ENCODE measurements at places on chromosomes 12 and 14.
A peak's percentile ranks its signal among the peaks of the same experiment; 100 is the strongest.

DNA sequence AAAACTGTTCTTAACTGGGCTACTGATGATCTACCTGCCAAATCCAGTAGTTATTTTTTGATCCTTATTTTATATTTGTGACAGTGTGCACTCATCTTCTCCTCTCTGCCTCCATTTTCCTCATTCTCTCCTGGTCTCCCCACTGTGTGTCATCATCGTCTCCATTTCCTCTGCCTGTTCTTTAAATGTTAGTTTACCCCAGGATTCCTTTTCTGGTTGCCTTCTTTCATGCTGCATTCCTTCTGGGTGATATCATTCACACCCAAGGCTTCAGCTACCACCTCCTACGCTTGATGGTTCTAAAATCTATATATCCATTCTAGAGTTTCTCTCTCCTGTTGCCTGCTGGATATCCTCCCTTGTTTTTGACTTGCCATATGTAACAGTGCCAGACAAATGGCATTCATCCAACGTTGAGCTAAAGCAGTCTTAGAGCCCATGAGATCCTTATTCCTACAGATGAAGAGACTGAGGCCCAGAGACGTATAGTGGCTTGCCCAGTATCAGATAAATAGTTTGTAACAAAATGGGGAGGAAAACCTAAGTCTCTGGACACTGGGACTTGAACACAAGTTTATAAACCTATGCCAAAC is 109.5 kb downstream of the DIP2B start:
- H3K4me3 ChIP-seq: no peak overlapping the region
- no peaks in the 10 kb centered on the region for H3K36me3 ChIP-seq
- H3K27ac ChIP-seq: no peak overlapping the region
- no peak for DNase-seq
- H3K4me1 ChIP-seq: peaks cover 12% of the 10 kb centered on the region

- no peak overlapping the region for H3K4me3 ChIP-seq
- no peaks in the 10 kb centered on the region for H3K4me1 ChIP-seq
- no peaks in the 10 kb centered on the region for H3K27me3 ChIP-seq
- H3K36me3 ChIP-seq: no peaks in the 10 kb centered on the region
These were observed 197.2 kb upstream of the NUDT4 start for GRCh38 chr12:93180566-93180965.

GRCh38 chr12:85627584-85627983 is 208.6 kb downstream of the RASSF9 start:
- H3K27ac ChIP-seq: no peak overlapping the region
- H3K4me3 ChIP-seq: no peak overlapping the region
- no peaks in the 10 kb centered on the region for H3K27me3 ChIP-seq
- H3K4me1 ChIP-seq: peaks cover 4% of the 10 kb centered on the region

- no peaks in the 10 kb centered on the region for H3K36me3 ChIP-seq
- no peak overlapping the region for H3K27ac ChIP-seq
- H3K4me3 ChIP-seq: no peak overlapping the region
- H3K4me1 ChIP-seq: peaks cover 25% of the 10 kb centered on the region
- no peaks in the 10 kb centered on the region for H3K27me3 ChIP-seq
These were observed 50.0 kb upstream of the EVL start for GRCh38 chr14:100015251-100015655.

DNA sequence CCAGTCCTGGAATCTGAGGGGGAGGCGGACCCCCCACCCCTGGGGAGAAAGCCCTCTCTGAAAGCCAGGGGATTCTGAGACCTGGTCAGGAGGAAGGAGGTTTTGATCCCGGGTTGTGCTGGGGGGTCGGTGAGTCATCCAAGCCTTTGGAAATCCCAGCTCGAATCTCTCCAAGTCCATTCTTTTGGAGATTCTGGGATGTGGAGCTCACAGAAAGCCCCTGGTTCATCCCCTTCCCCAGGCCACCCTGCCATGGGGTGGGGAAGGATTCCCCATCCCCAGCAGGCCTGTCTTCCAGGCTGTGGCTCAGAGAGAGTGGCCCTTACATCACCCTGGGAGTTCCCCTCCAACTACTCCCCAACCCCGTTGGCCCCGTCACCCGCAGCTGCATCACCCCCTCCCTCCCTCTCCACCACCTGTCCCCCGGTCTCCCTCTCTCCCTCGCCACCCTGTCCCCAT is 14.3 kb downstream of the EXOC3L4 start:
- H3K27me3 ChIP-seq: peaks cover 29% of the 10 kb centered on the region
- H3K36me3 ChIP-seq: no peaks in the 10 kb centered on the region
- H3K27ac ChIP-seq: no peak overlapping the region
- no peak for DNase-seq
- H3K4me1 ChIP-seq: peaks cover 12% of the 10 kb centered on the region
- H3K4me3 ChIP-seq: no peak overlapping the region

DNA sequence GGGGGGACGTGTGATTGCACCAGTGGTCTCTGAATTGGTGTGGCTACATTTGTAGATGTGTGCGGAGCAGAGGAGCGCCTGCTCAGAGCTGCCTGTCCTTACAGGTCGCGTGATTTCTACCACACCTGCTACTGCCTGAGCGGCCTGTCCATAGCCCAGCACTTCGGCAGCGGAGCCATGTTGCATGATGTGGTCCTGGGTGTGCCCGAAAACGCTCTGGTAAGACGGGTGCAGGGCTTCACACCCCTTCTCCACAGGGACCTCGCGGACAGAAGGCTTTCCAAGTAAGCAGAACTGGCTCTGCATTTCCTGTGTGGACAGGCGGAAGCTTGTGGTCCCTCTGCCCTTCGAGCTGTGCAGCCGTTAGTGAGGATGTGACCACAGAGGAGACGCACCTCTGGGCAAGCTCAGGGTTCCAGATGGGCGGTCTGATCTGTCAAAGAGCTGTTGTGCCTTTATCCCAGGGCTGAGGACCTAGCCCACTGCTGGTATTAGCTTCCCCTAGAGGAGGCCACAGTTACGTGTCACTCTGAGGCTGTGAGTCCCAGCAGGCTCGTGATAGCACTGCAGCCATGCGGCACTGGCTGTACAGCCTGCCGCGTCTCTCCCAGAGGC is 47.7 kb downstream of the MAX start:
- H3K27ac ChIP-seq: no peak overlapping the region
- no peaks in the 10 kb centered on the region for H3K36me3 ChIP-seq
- H3K4me3 ChIP-seq: no peak overlapping the region
- no peaks in the 10 kb centered on the region for H3K27me3 ChIP-seq
- no peak for DNase-seq
- no peaks in the 10 kb centered on the region for H3K4me1 ChIP-seq

GRCh38 chr14:94380225-94381148 is 7.9 kb downstream of the SERPINA1 start:
- H3K27me3 ChIP-seq: no peaks in the 10 kb centered on the region
- H3K36me3 ChIP-seq: no peaks in the 10 kb centered on the region
- H3K4me3 ChIP-seq: no peak overlapping the region
- DNase-seq: no peak
- no peak overlapping the region for H3K27ac ChIP-seq

DNA sequence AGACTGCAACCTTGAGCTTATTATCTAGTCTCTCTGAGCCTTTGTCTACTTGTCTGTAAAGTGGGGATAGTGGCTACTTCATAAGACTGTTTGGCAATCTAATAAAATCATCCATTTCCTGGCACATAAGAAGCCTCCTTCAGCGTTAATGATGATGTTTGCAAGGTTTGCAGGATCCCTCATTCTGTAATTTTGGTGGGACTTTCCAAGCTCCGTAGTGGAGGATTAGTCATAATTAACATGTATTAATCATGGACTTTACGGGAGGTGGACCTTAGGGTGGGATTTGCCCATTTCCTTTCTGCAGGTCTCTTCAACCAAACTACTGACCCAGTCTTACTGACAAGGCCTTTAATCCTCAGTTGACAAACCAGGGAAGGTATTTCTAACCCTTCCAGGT is 66.2 kb downstream of the NTF3 start:
- H3K4me1 ChIP-seq: peaks cover 8% of the 10 kb centered on the region
- H3K4me3 ChIP-seq: no peak overlapping the region

- no peaks in the 10 kb centered on the region for H3K27me3 ChIP-seq
- no peak overlapping the region for H3K27ac ChIP-seq
- DNase-seq: no peak
- no peaks in the 10 kb centered on the region for H3K36me3 ChIP-seq
These were observed 91.9 kb downstream of the SCN8A start for GRCh38 chr12:51682981-51683380.

DNA sequence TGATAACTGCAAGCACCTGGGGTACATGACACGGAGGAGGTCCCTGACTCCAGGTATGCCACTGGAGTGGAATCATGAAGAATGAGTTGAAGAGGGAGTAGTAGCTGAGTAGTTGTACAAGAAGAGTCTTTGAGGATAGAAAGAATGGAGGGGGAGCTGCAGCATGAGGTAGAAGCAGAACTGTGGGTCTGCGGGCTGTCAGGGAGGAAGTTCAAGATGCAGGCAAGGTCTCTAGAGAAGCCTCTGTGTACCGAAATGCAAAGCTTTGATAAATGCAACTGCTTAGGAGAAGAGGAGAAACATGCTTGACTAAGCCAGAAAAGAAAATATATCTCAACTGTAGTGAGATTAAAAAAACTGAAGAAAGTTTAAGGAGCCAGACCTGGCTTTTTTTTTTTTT is 91.5 kb downstream of the CPNE8 start:
- no peaks in the 10 kb centered on the region for H3K27me3 ChIP-seq
- H3K36me3 ChIP-seq: no peaks in the 10 kb centered on the region
- H3K4me1 ChIP-seq: peaks cover 15% of the 10 kb centered on the region

DNA sequence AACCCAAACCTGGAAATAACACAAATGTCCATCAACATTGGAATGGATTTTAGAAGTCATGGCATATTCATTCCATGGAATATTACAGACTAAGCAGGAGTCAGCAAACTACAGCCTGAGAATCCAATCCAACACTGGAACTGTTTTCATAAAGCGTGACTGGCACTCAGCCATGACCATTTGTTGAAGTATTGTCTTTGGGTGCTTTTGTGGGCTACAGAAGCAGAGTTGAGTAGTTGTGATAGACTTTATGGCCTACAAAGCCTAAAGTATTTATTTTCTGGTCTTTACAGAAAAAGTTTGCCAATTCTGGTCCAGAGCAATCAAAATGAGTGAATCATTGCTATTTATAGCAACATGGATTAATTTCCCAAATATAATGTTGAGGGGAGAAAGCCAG is 34.5 kb upstream of the FRS2 start:
- no peaks in the 10 kb centered on the region for H3K4me1 ChIP-seq
- H3K4me3 ChIP-seq: no peak overlapping the region
- DNase-seq: no peak
- H3K36me3 ChIP-seq: no peaks in the 10 kb centered on the region
- no peak overlapping the region for H3K27ac ChIP-seq

GRCh38 chr12:38161123-38162000 is 155.2 kb upstream of the ALG10B start:
- no peaks in the 10 kb centered on the region for H3K4me1 ChIP-seq
- no peaks in the 10 kb centered on the region for H3K36me3 ChIP-seq
- no peak overlapping the region for H3K27ac ChIP-seq
- no peaks in the 10 kb centered on the region for H3K27me3 ChIP-seq

DNA sequence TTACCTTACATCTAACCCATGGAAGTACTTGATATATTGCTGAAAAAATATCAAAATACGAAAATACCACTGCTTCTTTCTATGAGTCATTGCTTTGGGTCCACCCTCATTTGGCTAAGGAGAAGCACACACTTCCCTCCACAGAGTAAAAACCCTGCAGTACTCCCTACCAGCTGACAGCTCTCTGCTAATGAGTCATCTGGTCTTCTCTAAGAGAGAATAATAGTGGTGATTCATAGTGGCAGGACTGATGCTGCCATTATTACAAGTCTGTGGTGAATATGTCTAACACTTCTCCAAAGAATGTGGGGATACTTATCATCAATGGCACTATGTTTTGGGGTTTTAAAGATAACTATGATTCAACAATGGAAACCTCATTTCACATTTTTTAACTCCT is 90.7 kb downstream of the PPFIA2 start:
- no peaks in the 10 kb centered on the region for H3K4me1 ChIP-seq
- H3K27me3 ChIP-seq: no peaks in the 10 kb centered on the region
- no peaks in the 10 kb centered on the region for H3K36me3 ChIP-seq
- no peak overlapping the region for H3K4me3 ChIP-seq
- no peak overlapping the region for H3K27ac ChIP-seq

DNA sequence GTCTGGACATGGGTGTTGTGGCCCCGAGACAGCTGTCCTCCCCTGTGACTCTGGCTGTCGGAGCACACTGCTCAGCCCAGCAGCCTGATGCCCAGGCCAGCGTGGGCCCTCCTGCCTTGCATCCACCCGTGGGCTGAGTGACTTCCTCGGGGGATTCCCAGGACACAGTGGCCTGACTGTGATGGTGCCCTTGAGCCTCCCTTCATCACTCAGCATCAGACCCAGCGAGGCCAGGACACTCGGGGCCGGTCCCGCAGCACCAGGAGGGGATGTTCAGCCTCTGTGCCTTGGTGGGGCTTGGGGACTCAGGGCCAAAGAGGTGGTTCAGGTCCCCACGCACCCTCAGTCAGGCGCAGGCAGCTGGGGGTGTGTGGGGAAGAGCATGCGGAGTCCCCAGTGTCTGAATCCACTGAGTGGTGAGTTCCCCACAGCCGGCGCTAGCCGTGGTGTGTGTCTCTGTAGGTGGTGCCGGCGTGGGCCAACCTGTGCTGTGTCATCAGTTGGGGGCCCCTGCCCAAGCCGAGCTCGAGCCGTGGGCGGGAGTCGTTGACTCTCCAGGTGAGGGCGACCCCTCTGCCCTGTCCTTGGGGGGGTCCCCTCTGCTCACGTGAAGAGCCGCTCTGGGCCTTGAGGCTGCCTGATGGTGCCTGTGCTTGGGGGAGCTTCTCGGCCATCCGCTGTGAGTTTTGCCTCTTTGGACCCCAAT is 185.8 kb downstream of the ADGRD1 start:
- H3K4me3 ChIP-seq: no peak overlapping the region
- no peak for DNase-seq
- H3K27me3 ChIP-seq: no peaks in the 10 kb centered on the region
- no peak overlapping the region for H3K27ac ChIP-seq
- peaks cover 7% of the 10 kb centered on the region for H3K4me1 ChIP-seq

- no peak overlapping the region for H3K4me3 ChIP-seq
- DNase-seq: peak; percentile 8
- no peaks in the 10 kb centered on the region for H3K36me3 ChIP-seq
These were observed 218.3 kb upstream of the PDZRN4 start for GRCh38 chr12:40969796-40970195.

DNA sequence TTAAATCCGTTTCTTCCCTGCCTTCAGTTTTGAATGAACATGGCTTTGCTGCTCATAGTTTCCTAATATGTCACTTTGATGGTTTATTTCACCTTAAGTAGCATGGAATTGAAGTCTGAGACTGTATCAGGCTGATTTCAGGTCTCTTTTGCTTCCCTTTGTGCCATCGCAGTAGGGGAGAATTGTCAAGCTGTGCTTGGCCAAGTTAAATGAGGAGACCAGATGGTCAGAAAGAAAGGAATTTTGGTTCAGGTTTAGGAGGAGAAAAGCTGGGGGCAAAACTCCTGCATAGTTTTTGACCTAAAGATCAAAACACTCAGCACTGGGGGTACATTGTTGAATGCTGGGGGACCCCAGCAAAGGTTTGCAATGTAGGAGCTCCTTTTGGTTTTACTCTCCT is 398.4 kb downstream of the NUAK1 start:
- no peak overlapping the region for H3K27ac ChIP-seq
- DNase-seq: peak; percentile 66
- no peaks in the 10 kb centered on the region for H3K36me3 ChIP-seq
- H3K4me3 ChIP-seq: no peak overlapping the region

- H3K4me1 ChIP-seq: no peaks in the 10 kb centered on the region
- peaks cover 45% of the 10 kb centered on the region for H3K27me3 ChIP-seq
- DNase-seq: no peak
- H3K36me3 ChIP-seq: no peaks in the 10 kb centered on the region
These were observed 414 bp upstream of the ANKS1B start for GRCh38 chr12:99985129-99985570.
